ENCODE measurements at places on chromosomes 3 and 15.

GRCh38 chr3:46748170-46748569, 30.5 kb upstream of the PRSS50 start:
- DNase-seq = no peak

- DNase-seq = no peak
These were observed 55.5 kb upstream of the SLCO2A1 start for GRCh38 chr3:134085034-134085775.

- no peak for DNase-seq
These were observed 585.6 kb upstream of the ZNF717 start for GRCh38 chr3:76370749-76371520.

GRCh38 chr3:77137559-77137958, 97.7 kb downstream of the ROBO2 start:
- DNase-seq = no peak

GRCh38 chr3:45966950-45967640, 23.8 kb downstream of the CXCR6 start:
- DNase-seq = peak; percentile 94

DNA sequence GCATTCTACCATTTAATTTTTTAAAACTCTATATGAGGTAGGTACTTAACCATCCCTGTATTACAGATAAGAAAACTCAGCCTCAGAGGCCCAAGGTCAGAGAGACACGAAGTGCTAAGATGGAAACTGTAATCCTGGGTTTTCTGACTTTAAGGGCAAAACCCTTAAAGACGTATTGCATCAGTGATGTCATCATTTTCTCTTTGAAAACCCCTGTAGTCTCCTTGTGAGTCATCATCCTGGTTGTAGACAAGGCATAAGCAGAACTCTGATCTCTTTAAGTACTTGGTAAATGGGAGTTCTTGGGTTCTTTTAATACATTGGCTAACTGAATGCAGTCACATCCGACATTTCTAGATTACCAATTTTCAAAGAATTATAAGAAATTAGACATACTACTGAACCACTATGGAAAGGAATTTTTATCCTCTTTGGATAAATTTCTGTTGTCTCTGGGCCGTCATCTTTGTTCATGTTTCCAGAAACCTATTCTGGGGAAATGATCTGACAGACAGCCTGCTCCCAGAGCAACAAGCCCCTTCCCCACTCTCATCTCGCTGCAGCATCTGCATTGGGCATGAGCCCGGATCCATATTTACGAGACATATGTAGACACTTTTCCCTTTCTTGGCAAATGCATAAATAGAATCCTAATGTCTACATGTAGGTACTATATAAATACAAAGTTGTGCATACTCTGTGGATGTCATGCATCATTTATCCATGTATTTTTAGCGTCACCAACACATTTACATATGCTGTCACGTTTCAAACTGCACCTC, 48.7 kb upstream of the MDFIC2 start:
- no peak for DNase-seq

GRCh38 chr15:26772154-26773066, at the start of gene GABRB3:
GABRB3 (minus strand) TSS chr15:26773066.
- no peak for DNase-seq

Measured in posterior cingulate gyrus (tissue), 11 donors.